ENCODE measurements at places on chromosomes 13 and 19. TPM values are rescaled to one million over a fixed set of nuclear protein-coding genes. Genes with fewer than 3 reads are reported as not detected.

The TPT1 gene
- total RNA-seq: 2,188 TPM

The HIPK4 gene
- total RNA-seq: not detected

The PLPPR3 gene
- not detected for total RNA-seq

The ZNF98 gene
- total RNA-seq: not detected

GRCh38 chr19:54436628-54437252, 12.3 kb upstream of the LENG8 start:
- no peaks in the 10 kb centered on the region for H3K27me3 ChIP-seq
- no peak for DNase-seq
- H3K27ac ChIP-seq: no peak overlapping the region
- no peak overlapping the region for H3K4me3 ChIP-seq

DNA sequence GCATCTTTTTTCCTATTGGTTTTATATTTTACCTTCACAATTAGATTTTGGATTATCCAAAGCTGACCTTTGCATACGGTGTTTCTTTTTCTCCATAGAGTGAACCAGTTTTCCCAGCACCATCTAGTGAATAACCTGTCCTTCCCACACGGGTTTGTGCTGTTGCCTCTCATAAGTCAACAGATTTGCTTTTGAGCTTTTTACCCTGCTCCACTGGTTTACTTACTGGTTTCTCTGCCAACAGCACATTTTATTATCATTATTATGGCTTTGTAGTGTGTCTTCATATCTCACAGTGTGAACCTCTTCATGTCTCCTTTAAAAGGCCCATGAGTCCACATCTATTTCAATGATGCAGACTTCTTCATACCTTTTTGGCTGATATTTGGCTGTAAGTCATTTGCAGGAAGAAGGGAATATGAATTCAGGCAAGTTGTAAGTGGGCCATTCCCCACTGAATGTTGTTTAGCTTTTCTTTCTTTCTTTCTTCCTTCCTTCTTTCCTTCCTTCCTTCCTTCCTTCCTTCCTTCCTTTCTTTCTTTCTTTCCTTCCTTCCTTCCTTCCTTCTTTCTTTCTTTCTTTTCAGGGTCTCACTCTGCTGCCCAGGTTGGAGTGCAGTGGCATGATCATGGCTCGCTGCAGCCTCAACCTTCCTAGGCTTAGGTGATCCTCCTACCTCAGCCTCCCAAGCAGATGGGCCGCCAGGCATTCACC, 86.8 kb downstream of the TM9SF2 start:
- no peaks in the 10 kb centered on the region for H3K36me3 ChIP-seq
- no peak for DNase-seq
- no peaks in the 10 kb centered on the region for H3K4me1 ChIP-seq
- no peak overlapping the region for H3K27ac ChIP-seq

GRCh38 chr13:54563286-54563685, 1534.7 kb downstream of the OLFM4 start:
- H3K36me3 ChIP-seq: no peaks in the 10 kb centered on the region
- no peak for DNase-seq
- H3K27ac ChIP-seq: no peak overlapping the region
- H3K4me1 ChIP-seq: no peaks in the 10 kb centered on the region
- no peaks in the 10 kb centered on the region for H3K27me3 ChIP-seq

GRCh38 chr13:20431080-20431479, 94.6 kb downstream of the CRYL1 start:
- DNase-seq: no peak
- H3K27ac ChIP-seq: no peak overlapping the region
- peaks cover 31% of the 10 kb centered on the region for H3K4me1 ChIP-seq
- H3K4me3 ChIP-seq: no peak overlapping the region
- H3K36me3 ChIP-seq: peaks cover 2% of the 10 kb centered on the region
- H3K27me3 ChIP-seq: no peaks in the 10 kb centered on the region

- no peak overlapping the region for H3K27ac ChIP-seq
- H3K27me3 ChIP-seq: no peaks in the 10 kb centered on the region
- H3K4me3 ChIP-seq: no peak overlapping the region
- H3K4me1 ChIP-seq: peaks cover 31% of the 10 kb centered on the region
- DNase-seq: no peak
- peaks cover 67% of the 10 kb centered on the region for H3K36me3 ChIP-seq
These were observed 6.5 kb downstream of the CARS2 start for GRCh38 chr13:110699148-110700145.

GRCh38 chr13:112177450-112178288, 110.7 kb downstream of the SOX1 start:
- no peak for DNase-seq
- H3K4me1 ChIP-seq: no peaks in the 10 kb centered on the region
- H3K27ac ChIP-seq: no peak overlapping the region
- H3K36me3 ChIP-seq: no peaks in the 10 kb centered on the region
- no peak overlapping the region for H3K4me3 ChIP-seq

GRCh38 chr19:7921967-7922835, 2.1 kb downstream of the SNAPC2 start:
- H3K27ac ChIP-seq: no peak overlapping the region
- H3K4me3 ChIP-seq: peak overlapping the region; percentile 52
- DNase-seq: no peak
- peaks cover 15% of the 10 kb centered on the region for H3K36me3 ChIP-seq
- peaks cover 30% of the 10 kb centered on the region for H3K4me1 ChIP-seq
- H3K27me3 ChIP-seq: peaks cover 15% of the 10 kb centered on the region

DNA sequence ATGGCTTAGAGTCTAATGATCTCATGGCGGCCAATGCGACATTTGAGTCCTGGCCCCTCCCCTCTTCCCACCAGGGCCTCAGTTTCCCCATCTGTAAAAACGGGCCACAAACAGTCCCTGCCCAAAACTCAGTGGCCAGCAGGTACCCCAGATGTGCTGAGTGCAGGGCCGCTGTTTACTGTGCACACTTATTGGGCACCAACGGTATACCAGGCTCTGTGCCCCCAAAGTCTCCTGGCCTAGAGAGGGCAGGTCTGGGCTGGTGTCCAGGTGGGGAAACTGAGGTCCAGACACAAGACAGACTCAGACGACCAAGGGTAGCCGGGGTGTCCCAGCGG, 23.6 kb upstream of the WDR18 start:
- H3K27me3 ChIP-seq: no peaks in the 10 kb centered on the region
- no peak overlapping the region for H3K27ac ChIP-seq
- no peak for DNase-seq
- no peak overlapping the region for H3K4me3 ChIP-seq

GRCh38 chr13:100209857-100210825, 121.2 kb downstream of the PCCA start:
- H3K27me3 ChIP-seq: no peaks in the 10 kb centered on the region
- H3K4me3 ChIP-seq: no peak overlapping the region
- peaks cover 11% of the 10 kb centered on the region for H3K36me3 ChIP-seq
- no peak for DNase-seq
- H3K4me1 ChIP-seq: peaks cover 6% of the 10 kb centered on the region

DNA sequence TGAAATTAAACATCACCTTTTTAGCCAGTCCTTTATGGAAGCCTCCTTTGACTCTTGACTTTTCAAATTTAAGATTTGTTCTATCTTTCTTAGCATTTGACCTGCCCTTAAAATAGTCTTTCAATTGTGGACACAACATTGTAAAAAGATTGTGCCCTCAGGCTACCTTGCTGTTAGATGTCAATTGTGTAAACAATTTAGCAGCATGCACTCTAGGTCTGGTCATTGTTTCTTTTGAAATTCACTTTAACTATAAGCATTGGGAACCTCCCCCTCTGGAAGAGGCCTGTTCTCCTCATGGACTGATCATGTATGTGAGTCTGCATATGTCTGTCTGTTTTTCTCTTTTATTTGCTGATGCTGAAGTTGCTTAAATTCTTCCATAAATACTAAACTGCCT, 31.5 kb upstream of the PABPC3 start:
- no peak for DNase-seq
- H3K36me3 ChIP-seq: no peaks in the 10 kb centered on the region
- no peaks in the 10 kb centered on the region for H3K4me1 ChIP-seq
- no peak overlapping the region for H3K4me3 ChIP-seq

DNA sequence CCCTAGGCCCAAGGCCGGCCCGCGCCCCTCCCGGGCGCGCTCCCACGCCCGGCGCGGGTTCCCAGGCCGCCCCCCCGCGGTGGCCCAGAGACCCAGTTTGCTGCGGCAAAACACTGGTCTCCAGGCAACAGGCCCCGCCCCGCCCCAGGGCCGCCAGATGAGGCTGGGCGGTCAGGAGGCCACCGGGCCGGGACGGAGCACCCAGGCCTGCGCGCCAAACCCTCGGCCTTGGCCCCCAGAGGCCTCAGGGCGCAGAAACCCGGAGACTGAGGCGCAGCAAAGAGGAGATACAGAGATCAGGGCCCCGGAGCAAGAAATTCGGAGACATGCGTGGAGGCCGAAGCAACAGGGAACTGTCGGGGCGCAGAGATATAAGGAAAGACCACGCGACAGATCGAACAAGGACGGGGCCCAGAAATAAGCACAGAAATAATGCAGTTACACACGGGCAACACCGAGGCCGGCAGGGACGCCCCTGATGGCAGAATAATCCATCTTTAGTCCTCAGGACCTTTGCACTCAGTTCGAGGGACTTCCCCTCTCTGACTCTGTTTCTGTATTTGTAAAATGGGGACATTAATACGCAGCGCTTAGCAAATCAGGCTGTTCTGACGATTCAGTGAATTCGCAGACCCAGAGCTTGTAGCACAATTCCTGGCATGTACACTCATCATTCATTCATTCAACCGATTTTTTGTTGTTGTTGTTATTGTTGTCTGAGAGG, 20.8 kb upstream of the ERCC1 start:
- peaks cover 40% of the 10 kb centered on the region for H3K4me1 ChIP-seq
- peak overlapping the region; percentile 90 for H3K4me3 ChIP-seq

DNA sequence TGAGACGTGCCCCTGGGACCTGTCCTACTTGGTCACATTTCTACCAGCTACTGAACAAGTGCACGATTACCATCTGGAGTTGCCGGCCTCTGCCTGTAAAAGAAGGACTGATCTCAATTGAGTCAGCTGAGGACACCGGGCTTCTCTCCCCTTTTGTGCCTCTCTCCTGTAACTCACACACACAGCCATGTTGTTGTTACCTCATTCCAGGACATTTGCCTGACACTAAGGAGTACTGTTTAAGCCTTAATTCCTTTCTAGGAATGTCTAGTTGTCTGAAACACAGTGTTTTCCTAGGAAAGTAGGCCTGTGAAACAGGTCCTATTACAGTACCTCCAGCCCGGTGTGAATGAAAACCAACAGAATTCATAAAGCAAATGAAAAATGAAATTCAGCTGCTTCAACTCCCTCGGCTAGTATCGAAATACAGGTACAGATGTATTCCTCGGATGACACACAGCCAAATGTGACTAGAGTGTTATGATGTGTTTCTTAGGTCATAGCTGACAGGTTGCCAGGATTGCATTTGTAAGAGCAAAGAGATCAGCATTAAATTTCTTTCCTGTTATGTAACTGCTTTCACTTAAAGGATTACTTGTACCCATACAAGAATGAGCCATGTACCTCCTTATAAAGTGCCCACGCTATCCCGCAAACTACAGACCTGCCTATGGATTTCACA, 152.0 kb upstream of the IRS2 start:
- H3K27ac ChIP-seq: no peak overlapping the region
- H3K27me3 ChIP-seq: no peaks in the 10 kb centered on the region
- DNase-seq: peak; percentile 28
- no peaks in the 10 kb centered on the region for H3K36me3 ChIP-seq

GRCh38 chr13:24927810-24928404, 163.9 kb downstream of the RNF17 start:
- no peak overlapping the region for H3K27ac ChIP-seq
- H3K4me3 ChIP-seq: no peak overlapping the region
- H3K4me1 ChIP-seq: peaks cover 5% of the 10 kb centered on the region
- H3K27me3 ChIP-seq: peaks cover 48% of the 10 kb centered on the region
- no peaks in the 10 kb centered on the region for H3K36me3 ChIP-seq
- no peak for DNase-seq

- DNase-seq: no peak
- H3K27me3 ChIP-seq: no peaks in the 10 kb centered on the region
- H3K4me1 ChIP-seq: no peaks in the 10 kb centered on the region
- no peak overlapping the region for H3K27ac ChIP-seq
- no peak overlapping the region for H3K4me3 ChIP-seq
- no peaks in the 10 kb centered on the region for H3K36me3 ChIP-seq
These were observed 313.8 kb upstream of the SPRY2 start for GRCh38 chr13:80654638-80655249.
